AG09319 (cell line): ENCODE measurements at places on chromosomes 5 and 9.

GRCh38 chr9:91917436-91917835 is 32.6 kb downstream of the ROR2 start:
- no peak for DNase-seq

DNA sequence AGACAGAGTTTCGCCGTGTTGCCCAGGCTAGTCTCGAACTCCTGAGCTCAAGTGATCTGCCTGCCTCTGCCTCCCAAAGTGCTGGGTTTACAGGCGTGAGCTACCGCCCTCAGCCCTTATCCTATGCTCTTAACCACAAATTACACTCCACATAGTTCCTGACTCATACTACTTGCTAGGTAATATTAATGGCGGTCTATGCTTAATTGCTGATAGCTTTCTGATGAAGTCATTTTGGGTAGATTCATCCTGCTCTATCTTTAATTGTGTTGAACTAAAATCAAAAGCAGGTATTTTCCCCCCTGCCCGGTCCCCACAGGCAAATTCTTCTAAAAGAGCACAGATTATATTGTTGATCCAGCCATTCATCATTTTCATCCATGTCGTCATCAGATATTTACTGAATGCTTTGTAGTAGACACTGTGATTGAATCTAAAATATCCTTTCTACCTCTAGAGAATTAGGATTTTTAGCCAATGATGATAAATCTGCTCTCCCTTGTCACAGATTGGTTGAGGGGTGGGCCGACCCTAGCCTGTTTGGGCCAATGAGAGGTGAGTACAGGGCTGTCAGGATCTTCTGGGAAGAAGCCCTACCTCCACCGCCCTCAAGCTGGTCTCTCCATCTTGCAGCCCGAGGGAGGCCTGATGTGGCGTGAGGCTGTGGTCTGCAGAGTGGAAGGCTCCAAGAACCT is 144.8 kb downstream of the NR3C1 start:
- no peak for DNase-seq

GRCh38 chr9:131603199-131603598 is 57.9 kb downstream of the PRRT1B start:
- no peak for DNase-seq

DNA sequence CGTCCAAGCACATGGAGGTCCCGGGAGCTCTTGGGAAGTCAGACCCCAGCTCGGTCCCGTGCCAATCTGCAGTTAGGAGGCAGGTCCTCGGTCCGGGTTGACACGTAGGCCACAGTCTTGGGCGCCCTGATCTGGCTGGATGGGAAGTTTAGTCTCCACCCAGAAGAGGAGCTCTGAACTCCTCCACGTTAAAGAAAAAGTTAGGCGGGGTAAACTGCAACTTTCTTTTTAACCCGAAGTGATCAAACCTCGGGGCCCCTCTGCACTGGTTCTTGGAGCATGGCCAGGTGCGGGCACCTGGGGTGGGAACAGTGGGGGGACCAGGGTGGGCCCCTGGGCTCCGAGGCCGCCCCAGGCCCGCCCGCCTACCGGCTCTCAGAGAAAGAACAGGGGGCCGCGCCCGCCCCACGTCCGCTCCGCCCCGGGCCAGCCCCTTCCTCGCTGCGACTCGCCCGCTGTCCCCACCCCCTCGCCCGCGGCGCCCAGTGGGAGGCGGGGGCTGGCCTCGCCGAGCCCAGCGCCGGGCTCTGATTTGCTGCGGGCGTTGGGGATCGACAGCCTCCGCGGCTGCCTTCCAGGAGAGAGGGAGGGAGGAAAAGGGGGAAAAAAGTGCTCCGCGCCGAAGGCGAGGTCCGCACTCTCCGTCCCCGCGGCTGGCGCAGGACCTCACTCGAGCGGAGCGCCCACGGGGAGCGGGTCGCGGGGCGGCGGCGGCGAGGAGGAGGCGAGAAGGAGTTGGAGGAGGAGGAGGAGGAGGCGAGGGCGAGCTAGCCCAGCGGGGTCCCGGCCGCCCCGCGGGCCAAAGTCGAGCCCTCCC is at the start of gene COL5A1:
Gene COL5A1 (plus strand): TSS at position 631 of the 817 bp plus-strand sequence. CDS start 385 bp downstream, outside the sequence.
- DNase-seq: peak; percentile 84

DNA sequence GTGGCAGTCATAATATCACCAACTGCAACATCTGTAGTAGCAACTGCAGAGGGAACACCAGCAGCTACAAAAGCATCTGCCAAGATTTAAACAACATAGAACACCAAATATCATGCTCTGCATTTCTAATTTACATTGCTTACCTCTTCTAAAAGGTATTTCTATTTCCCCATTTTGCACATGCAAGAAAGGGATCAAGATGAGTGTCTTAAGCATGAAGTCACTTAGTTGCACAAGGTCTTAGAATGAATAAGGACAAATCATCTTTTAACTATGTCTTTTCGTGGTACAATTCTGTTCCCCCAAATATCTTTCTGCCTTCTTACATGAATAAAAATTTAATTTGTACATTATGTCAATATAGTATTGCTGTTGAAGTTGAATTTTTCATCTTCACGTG is 1746.4 kb downstream of the EFNA5 start:
- DNase-seq: no peak

DNA sequence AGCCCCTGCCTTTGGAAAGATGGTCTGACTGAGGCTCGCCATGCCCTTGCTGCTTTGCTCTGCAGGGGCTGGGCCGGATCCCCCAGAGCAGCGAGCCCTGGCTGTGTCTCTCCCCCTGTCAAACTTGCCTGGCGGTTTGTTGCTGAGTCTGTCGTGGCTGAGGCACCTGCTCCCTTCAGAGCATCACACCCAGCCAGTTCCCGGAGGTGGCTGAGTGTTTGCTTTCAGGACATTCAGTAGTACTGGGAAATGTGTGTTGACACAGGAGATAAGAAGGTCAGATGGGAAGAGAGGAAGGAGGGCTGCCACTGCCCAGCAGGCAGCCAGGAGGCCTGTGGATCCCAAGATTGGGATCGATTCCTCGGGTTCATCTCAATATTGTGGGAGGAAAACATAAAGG is 62.9 kb downstream of the GADD45G start:
- no peak for DNase-seq

DNA sequence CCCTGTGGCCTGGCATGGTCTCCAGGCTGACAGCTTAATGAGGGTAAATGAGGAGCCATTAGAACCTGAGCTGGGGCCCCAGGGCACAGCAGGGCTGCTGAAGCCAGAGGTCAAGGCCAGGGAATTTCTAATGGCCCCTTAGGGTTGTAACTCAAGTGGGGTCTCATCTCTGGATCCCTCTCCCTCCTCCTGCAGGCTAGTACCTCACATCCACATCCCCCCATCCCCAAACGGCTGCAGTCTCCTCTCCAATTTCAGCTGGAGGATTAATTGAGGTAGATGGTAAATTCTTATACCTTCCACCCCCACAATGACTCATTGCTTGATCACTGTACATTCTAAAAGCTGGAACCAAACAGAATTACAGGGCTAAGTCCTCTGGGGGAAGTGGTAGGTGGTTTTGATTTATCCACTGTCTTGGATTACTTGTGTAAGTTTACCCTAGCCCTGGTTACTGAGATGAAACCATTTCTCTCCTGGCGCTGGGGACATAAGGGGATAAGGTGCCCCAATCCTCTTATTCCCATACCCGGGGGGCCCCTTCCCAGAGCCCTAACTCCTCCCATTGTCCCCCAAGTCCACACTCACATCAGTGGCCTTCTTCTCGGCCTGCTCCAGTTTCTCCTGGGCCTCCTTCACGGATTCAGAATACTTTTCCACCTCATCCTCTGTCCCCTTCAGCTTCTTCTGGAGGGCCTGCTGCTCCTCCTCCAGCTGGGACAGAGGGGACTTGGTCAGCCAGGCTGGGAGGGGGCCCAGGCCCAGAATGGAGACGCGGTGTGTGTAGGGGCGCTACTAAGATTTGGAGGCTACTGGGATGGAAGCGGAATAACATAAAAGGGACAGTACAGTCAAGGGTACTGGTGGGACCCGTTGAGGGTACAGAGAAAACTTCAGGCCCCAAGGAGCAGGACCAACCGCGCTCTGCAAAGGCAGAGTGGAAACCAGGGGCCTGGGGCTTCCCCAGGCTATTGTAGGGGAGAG is 875 bp downstream of the TPM2 start:
- DNase-seq: no peak

GRCh38 chr5:111513131-111513520 is 791 bp upstream of the STARD4 start:
- DNase-seq: no peak

GRCh38 chr9:98809311-98810101 is 2.0 kb downstream of the GALNT12 start:
- DNase-seq: no peak

GRCh38 chr9:31597977-31598376 is 786.5 kb upstream of the ACO1 start:
- DNase-seq: no peak

GRCh38 chr5:63131626-63132285 is 553.1 kb downstream of the LRRC70 start:
- no peak for DNase-seq

- DNase-seq: no peak
These were observed 32.7 kb upstream of the ADAMTSL1 start for GRCh38 chr9:18441261-18441660.

DNA sequence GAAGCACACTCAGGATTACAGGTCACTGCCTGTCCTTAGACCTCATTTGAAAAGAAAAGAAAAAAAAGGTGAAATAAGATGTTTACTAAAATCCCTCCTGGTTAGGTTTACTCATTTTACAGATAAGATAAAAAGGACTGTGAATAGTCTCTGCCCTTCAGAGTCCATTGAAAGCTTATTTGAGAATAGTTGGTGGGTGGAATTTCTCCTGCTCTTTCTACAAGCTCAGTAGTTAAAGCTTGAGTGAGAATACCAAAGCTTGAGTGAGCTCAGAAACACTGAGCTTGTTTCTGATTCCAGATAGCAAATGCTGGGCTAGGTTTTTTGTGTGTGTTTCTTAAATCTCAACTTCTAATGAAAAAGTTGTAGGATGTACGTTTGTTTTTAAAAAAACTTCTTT is 106.7 kb downstream of the SLF1 start:
- no peak for DNase-seq

GRCh38 chr9:38689678-38690077 is 30.3 kb downstream of the FAM240B start:
- DNase-seq: no peak

- peak; percentile 23 for DNase-seq
These were observed 18.4 kb upstream of the EGFL7 start for GRCh38 chr9:136644343-136644592.

GRCh38 chr5:17837757-17838156 is 203.5 kb downstream of the TAF11L14 start:
- DNase-seq: no peak

DNA sequence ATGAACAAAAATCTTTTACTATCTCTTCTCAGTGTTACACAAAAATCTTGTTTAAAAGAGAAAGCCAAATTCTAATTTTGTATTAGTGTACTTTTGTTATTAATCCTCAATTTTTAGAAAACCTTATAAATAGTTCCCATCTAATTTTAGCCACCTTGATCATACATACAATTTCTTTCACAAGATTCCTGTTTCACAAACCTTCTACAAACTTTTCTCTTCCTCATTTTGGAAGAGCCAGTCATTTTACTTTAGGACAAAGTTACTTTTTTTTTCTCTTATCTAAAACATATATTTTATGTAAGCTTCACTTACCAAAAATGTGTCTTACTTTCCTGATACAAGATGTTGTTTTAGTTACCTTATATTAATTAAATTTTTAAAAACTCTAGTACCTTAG is 161.3 kb downstream of the YIPF5 start:
- no peak for DNase-seq

DNA sequence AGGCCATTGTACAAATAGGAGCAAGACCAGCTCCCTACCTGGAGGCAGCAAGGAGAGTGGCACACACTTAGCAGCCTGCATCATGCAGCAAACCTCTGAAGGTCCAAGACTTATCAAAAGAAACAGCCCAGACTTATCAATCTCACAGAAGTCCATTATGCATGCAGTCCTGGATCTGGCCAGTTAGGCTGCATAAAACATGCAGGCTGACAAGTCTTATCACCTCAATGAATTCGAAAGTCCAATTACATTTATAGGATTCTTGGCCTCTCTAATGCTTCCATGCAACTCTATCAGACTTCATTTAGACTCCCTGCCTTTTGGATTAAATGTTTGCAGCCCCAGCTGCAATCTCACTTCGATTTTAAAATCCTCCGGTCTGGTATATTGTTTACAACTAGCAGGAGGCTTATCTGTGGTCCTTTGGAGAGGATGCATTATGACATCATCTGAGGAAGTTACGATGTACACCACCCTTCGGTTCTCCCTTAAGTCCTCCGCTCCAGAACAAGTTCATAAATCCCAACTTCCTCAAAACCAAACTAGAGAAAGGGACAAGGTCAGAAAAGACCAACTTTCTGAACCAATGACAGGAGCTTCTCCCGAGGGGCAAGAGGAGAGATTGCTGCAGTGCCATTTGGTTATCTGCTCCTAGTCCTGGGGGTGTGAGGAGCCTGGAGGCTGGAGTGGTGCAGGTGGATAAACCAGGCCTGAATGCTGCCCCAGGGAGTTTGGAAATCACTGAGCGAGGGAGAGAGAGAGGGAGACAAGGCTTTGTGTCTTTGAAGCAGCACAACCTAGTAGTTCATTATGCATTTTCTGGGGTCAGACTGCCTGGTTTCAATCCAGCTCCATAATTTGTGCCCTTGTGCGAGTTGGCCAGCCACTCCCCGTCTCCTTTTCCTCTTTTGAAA is 313.9 kb downstream of the TLE1 start:
- DNase-seq: no peak

- no peak for DNase-seq
These were observed 107.3 kb upstream of the ANKRD55 start for GRCh38 chr5:56340196-56340980.

- DNase-seq: peak; percentile 18
These were observed 1.5 kb downstream of the AFF4 start for GRCh38 chr5:132961887-132962286.

- no peak for DNase-seq
These were observed 35.2 kb downstream of the NEK6 start for GRCh38 chr9:124292696-124293593.

- no peak for DNase-seq
These were observed 584 bp downstream of the USP20 start for GRCh38 chr9:129835860-129836223.

- no peak for DNase-seq
These were observed 296.6 kb downstream of the FBXL7 start for GRCh38 chr5:15796557-15796956.

GRCh38 chr9:19516348-19516747 is 107.5 kb downstream of the ACER2 start:
- no peak for DNase-seq

GRCh38 chr9:80881940-80882339 is 807.4 kb downstream of the TLE1 start:
- DNase-seq: no peak

DNA sequence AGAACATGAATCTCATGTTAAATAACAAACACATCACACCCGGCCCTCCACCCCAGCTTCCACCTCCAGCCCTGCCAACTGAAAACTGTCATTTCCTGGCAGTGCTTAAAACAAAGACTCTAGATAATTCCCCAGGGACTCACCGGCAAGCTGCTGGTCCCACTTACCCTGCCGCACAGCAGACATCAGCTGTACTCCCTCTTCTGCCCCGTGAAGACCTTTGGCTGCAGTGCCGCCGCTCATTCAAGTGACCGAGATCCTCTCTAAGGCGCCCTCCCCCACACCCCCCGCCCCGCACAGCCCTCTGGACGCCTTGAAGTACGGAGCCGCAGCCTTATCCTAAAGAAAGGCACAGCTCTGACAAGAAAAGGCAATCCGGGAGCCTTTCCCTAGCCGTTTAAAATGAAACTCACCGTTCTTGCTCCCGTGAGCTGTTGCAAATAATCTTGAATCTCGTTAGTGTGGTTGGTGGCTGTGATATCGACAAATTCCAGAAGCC is 434 bp downstream of the GLRX start:
- no peak for DNase-seq
